ENCODE measurements at places on chromosomes 4 and X.

DNA sequence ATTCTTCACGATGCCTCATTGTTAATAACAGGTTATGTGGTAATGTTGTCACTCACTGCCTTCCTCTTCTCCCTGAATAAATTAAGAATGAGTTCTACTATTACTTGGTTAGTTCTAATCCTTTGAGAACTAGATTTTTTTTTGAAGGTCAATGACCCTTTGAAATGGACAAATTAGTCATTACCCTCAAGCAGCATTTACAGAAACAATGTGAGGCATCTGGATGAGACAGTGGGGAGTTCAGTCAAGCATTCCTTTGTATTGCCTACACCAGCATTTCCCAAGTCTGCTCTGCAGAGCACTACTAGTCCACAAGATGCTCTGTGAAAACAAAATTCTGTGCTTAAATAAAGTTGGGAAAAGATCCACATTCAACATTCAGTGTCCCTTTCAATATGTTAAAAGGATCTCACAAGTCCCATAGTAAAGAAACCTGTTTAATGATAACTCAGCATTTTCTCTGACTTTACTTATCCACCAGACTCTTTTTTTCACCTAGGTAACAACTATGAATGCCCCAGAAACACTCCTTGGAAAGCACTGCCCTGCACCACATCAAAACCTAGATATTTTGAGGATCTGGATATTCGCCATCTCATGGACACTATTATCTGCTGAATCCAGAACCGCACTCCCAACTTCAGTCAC, 60.6 kb downstream of the CHRDL1 start:
- DNase-seq = no peak

- no peak for DNase-seq
Measured at GRCh38 chr4:4673070-4673469, 131.2 kb upstream of the STX18 start.

GRCh38 chr4:145736241-145736831, 56.4 kb downstream of the C4orf51 start:
- no peak for DNase-seq

DNA sequence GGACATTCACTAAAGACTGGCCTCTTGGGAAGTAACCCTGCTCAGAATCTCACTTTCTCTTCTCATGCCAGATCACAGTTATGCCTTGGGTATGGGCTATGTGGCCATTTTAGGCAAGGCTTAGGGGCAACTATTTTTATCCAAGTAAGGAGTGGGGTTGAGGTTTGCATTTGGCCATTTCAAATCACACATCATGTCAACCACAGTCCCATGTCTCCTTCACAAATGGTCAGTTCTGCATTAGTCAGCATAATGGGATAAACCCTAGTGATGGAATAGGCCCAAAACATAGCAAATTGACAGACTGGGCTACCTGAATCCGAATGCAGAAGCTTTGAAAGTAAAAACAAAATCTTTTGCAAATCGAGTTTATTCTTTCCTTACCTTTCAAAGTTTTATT, 827 bp upstream of the RTL3 start:
- no peak for DNase-seq

DNA sequence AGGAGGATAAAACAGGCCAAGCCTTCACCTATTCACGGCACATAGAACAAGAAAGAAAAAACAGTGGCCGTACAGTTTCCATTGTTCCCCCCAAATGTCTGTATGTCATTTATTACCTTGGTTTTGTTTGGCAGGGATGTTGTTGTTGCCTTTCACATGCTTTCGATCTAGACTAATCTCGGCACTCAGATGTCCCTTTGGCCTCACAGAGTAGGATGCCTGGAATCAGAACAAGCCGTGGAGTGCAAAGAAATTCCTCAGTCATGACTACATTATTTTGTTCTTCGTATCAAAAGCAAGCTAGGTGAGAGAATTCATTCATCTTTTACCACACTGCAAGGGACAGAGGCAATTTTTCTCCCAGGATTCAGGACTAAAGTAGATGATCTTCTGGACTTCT, 106.9 kb downstream of the SMIM20 start:
- DNase-seq = no peak

DNA sequence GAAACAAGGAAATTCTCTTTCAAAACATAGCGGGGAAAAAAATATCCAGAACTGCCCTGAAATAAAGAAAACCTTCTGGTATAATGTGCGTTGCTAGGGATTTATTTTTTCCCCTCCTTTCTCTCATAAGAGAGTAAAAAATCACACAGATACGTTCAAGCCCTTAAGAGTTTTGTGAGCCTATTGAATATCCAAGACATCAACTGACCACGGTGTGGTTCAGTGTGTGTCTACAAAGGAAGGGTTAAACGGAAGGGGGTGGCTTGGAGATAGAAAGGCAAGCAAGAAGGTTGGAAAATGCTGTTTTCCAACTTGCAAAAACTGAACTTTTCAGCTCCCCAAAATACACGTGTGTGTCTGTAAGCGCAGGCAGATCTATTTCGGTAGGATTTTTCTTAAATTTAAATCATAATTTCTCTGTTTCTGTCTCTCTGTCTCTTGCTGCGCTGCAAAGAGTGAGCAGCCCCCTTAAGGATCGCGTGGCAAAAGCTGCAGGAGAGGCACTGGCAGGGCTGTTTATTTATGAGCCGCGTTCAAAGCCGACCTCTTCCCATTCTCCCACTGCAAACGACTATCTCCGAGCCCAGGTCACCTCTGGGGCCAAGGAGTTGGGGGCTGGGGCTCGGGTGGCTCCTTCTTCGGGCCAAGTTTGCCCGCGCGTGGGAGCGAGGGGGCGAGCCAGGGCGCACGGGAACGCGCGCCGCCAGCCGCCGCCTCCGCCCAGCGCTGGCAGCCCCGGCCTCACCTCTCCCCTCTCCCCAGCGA, 492 bp upstream of the SLIT2 start:
- DNase-seq = no peak

GRCh38 chr4:88958080-88958479, 98.9 kb downstream of the FAM13A start:
- no peak for DNase-seq

- DNase-seq = no peak
Measured at GRCh38 chrX:97399400-97399799, 515.7 kb downstream of the RPA4 start.

DNA sequence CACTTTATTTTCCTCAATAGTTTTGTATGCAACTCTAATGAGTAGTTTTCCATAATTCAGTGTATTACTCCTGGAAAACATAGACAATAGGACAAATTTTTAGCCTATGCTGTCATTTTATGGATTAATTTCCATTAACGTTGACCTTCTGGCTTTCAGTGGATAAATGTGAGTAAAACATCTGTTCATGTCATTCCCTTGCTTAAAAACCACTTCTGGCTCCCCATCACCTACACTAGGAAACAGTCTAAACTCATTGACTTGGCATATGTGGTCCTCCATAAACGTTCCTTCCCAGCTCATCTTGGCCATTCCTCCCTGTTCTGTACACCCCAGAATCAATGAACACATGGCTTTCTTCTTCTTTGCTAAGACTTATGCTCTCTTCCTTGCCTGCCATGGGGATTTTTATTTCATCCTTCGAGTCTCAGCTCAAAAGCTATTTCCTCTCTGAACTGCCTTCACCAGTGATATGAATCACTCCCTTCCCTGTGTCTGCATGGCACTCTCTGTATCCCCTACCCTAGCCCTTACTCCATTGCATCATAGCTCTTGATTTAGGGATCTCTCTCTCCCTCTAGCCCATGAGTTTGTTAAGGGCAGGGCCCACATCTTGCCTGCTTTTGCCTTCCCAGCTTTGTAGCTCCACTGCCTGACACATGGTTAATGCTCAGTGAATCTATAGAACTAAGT, 34.8 kb downstream of the DOCK11 start:
- no peak for DNase-seq

- no peak for DNase-seq
Measured at GRCh38 chr4:185624259-185624589, 88.9 kb upstream of the PDLIM3 start.

DNA sequence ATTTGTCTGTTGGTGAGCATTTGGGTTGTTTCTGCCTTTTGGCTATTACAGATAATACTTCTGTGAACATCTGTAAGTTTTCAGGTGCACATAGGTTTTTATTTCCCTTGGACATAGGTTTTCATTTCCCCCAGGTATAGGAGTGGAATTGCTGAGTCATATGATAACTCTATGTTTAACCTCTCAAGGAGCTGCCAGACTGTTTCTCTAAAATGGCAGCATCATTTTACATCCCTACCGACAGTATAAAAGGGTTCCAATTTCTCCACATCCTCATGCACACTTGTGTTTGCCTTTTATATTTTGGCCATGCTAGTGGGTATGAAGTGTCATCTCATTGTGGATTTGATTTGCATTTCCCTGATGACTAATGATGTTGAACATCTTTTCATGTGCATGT, 53.5 kb downstream of the TMEM164 start:
- no peak for DNase-seq

DNA sequence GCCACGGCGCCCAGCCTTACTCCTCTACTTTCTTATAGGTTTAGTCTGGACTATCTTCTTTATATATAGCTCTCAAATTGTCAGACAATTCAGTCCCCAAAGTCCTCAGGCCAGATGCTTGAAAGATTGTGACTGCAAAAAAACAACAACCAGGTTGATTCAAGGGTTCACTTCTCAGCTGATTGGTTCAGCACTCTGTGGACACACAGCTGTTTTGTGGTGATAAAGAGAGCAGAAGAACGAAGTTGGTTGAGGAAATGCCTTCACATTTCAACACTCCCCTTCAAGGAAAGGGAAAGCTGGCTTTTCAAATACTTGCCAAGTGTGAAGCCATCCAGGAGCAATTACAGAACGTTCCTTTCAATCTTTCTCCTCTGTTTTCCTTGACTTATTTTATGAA, 166.8 kb downstream of the SHROOM3 start:
- no peak for DNase-seq

DNA sequence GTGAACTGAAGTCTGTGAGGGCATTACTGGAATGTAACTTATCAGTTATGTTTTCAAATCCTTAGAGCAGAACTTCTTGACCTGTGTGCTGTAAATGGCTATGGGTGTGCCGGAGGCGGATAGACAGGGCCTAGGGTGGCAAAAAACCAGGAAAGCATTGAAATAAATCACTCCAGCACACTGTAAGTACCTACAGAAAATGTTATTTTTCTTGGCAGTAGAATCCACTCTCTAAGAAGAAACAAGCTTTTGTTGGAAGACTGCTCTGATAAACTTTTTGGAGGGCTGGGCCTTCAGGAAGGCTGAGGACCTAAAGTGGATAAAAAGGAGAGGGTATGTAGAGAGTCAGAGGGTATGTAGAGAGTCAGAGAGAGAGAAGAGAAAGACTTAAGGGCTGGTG, 14.9 kb downstream of the CPE start:
- DNase-seq = no peak

DNA sequence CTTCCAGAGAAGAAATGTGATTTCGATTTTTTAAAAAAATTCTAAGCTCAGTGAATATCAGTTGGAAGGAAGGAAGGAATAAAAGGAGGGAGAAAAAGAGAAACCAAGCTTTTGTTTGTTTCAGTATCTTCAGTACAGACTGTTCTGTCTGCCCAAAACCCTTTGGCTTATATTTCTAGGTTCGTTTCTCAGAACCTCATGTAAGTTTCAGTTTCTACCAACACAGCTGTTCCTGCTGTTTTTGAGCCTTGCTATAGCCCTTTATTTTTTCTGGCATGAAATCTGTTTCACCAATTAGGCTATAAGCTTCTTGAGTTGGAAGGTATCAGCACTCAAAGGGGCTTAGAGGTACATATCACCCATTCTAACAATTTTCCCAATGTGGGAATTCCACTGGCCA, 157.9 kb downstream of the GBA3 start:
- no peak for DNase-seq

- no peak for DNase-seq
Measured at GRCh38 chr4:187208651-187209050, 485.0 kb upstream of the FAT1 start.

- DNase-seq = no peak
Measured at GRCh38 chrX:34918856-34919255, 23.7 kb upstream of the FAM47B start.

- no peak for DNase-seq
Measured at GRCh38 chr4:48777739-48778138, 2.3 kb downstream of the FRYL start.

All from CD4-positive, alpha-beta T cell treated with Interleukin-6 at 100 ng/mL for 8 hours (primary cell).